ENCODE measurements at places on chromosomes 16 and 17.
A peak's percentile ranks its signal among the peaks of the same experiment; 100 is the strongest.

- DNase-seq, result no peak
These were observed 269.5 kb upstream of the FOXF1 start for GRCh38 chr16:86240716-86241363.

- peak; percentile 36 for DNase-seq
These were observed 126.0 kb downstream of the MGAT5B start for GRCh38 chr17:76994237-76994637.

GRCh38 chr16:61128545-61129323 lies 907.5 kb downstream of the CDH8 start:
- DNase-seq, result no peak

DNA sequence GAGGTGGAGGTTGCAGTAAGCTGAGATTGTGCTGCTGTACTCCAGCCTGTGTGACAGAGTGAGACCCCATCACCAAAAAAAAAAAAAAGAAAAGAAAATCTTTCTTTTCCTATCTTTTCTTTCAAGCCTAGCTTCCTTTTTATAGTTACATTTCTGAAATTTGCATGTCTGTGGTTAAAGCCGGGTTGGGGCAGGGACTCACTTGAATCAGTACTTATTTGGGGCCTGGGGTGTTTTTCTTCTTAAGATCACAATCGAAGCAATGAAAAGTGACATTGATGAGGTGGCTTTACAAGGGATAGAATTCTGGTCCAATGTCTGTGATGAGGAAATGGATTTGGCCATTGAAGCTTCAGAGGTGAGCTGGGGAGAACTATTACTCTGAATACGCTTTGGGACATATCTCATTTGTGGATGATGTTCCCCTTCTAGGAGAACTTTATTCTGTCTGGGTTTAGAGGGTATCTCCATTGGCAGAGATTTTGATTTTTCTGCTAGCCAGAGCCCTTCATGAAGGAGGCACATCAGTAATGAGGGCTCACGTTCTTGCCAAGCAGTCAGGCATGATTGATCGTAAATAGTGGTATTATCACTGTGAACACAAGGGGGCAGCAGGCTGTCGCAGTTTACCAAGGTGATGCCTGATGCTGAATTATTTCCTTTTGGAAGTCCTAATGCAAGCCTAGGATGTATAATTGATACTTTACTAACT lies 14.3 kb downstream of the KPNB1 start:
- DNase-seq, result peak; percentile 88

DNA sequence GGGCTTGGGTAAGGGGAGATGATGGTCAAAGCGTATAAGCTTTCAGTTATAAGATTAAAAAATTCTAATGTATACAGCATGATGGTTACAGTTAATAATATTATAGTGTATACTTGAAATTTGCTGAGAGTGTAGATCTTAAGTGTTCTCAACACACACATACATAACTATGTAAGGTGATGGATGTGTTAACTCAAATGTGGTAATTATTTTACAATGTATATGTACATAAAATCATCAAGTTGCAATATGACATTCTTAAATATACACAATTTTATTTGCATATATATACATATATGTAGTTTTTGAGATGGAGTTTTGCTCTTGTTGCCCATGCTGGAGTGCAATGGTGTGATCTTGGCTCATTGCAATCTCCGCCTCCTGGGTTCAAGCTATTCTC lies 7.2 kb downstream of the ZKSCAN2 start:
- DNase-seq, result no peak

DNA sequence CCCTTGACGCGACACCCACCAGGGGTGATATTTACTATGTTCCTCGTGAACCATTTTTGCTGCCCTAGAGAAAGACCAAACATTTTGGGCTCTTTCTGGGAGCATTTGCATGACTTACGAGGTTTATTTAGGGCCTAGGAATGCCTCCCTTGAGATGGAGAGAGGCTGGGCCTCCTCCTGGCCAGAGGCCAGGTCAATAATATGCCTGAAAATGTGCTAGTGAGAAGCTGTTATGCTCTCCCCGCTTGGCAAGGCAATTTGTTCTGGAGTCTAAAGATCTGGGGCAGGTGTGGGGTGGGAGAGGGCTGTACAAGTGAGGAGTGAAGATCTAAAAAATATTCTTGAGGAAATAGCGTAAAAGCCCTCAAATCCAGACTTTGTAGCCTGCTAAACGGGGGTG lies 587.3 kb upstream of the CDH5 start:
- no peak for DNase-seq

- no peak for DNase-seq
These were observed 3.7 kb downstream of the TNS4 start for GRCh38 chr17:40497695-40498094.

DNA sequence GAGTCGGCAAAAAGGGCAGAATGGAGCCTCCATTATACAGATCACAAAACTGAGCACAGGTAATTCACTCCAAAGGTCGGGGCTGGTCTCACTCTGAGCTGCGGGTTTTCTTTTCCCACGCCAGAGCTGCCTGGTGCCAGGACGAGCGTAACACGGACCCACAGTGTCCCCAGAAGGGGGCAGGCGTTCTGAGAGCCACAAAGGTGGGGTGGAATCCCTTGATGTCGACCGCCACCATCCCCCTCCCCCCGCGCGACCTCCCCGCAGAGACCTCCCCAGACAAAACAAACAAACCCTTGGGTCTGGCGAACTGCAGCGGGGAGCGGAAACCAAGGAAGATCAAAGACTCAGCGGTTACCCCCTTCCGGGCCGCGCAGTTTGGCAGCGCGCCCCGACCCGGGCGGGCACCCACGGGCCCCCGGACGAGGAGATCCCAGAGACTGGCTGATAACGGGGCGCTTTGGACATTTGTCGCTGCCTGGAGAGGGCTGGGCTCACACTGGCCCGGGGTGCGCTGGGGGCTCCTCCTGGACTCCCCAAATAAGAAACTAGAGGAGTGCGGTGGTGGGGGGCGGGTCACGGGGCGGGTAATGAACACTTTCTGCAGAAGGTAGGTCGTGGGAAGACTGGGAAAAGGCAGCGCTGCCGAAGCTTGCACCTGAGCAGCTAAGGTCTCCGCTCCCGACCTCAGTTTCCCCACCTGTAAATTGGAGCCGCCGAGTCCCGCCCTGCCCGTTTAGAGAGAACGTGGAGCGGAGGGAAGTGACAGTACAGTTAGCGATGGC lies 664 bp upstream of the NKD1 start:
- peak; percentile 68 for DNase-seq

- DNase-seq, result no peak
These were observed 4.8 kb downstream of the CTRB2 start for GRCh38 chr16:75202069-75202590.

GRCh38 chr16:19822533-19822932 lies 62.1 kb downstream of the GPRC5B start:
- no peak for DNase-seq

DNA sequence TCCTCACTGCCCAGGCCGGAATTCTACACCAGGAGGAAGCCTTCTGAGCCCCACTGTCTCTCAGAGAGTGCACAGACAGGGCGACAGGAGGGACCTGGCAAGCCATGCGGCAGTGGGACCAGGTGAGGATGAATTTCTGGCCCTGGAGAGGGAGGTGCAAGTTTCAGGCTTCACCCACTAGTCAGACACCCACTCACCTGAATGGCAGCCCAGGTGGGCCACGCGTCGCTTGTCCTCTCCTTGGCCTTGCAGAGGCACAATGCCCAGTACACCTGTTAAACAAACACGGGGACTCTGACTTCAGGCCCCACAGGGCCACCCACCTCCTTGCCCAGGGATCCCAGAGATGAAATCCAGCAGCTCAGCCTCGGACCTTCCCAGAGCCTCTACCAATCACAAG lies 4.2 kb downstream of the CORO7 start:
- no peak for DNase-seq

DNA sequence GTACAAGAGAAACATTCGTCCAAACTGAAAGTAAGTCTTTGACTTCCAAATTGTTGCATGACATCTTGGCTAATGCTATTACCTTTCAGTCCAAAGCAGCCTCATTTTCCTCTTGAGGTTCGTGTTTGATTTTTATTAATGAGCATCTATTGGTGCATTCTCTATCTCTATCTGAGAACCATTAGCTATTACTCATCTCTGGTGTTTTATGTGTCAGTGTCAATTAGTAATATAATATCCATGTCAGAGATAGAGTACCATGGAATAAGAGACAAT lies 388.1 kb upstream of the GOT2 start:
- no peak for DNase-seq

DNA sequence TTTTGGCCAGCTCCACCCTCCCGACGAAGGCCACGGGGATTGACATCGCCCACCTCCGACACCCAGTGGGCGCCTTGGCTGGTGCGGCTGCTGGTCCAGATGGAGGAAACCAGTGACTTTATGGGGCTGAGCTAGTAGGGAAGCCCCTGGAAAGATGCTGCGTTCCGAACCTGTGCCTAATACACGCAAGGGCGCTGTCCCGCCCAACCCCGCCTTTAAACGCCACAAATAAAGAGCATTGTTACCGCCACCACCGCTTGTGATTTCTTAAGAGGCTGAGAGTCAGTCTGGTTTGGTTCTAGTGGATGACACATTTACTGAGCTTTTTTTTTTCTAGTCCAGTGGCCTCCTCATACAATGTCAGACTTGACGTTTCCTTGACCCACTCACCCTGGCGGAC lies 107.9 kb downstream of the AATF start:
- no peak for DNase-seq

GRCh38 chr17:31692027-31692426 lies 167.0 kb downstream of the COPRS start:
- no peak for DNase-seq
